Muscle of leg (tissue), 16 donors: ENCODE measurements at places on chromosomes 5 and 9. TPM values are rescaled to one million over a fixed set of nuclear protein-coding genes. Genes with fewer than 3 reads are reported as not detected.
A peak's percentile ranks its signal among the peaks of the same experiment; 100 is the strongest.

GRCh38 chr5:133149345-133149744 lies 97.5 kb downstream of the HSPA4 start:
- H3K4me1 ChIP-seq, result peaks cover 23% of the 10 kb centered on the region
- peak; percentile 24 for DNase-seq
- H3K27me3 ChIP-seq, result no peaks in the 10 kb centered on the region

DNA sequence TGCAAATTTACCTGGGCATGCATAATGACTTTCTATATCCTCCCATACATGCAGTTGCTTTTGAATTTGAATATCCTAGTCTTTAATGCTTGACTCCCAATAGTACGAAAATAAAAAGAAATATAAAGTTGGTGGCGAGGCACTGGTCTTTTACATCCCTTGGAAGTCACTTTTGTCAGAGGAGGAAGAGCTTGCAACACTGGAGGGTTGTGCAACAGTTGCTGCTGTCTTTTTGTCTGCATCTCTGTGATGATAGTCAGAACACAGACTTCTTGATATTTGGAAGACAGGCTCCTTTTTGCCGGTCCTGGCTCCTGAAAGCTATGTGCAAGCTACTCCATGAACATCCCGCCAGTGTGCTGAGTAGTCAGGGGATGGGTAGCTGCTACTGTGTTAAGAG lies 16.8 kb upstream of the SGCD start:
- no peak overlapping the region for H3K4me3 ChIP-seq
- H3K36me3 ChIP-seq, result no peaks in the 10 kb centered on the region
- DNase-seq, result no peak

KLF4 gene
- polyA plus RNA-seq, result 36.3 TPM

GRCh38 chr9:3746296-3747275 lies 220.8 kb upstream of the RFX3 start:
- no peak overlapping the region for H3K4me3 ChIP-seq
- no peak for DNase-seq
- H3K27me3 ChIP-seq, result no peaks in the 10 kb centered on the region
- H3K4me1 ChIP-seq, result no peaks in the 10 kb centered on the region
- H3K36me3 ChIP-seq, result no peaks in the 10 kb centered on the region

SAXO1 gene
- 0.11 TPM for polyA plus RNA-seq
